ENCODE measurements at places on chromosomes 7 and 10.

GRCh38 chr10:52965509-52965908 lies 192.9 kb upstream of the MBL2 start:
- no peak for DNase-seq

DNA sequence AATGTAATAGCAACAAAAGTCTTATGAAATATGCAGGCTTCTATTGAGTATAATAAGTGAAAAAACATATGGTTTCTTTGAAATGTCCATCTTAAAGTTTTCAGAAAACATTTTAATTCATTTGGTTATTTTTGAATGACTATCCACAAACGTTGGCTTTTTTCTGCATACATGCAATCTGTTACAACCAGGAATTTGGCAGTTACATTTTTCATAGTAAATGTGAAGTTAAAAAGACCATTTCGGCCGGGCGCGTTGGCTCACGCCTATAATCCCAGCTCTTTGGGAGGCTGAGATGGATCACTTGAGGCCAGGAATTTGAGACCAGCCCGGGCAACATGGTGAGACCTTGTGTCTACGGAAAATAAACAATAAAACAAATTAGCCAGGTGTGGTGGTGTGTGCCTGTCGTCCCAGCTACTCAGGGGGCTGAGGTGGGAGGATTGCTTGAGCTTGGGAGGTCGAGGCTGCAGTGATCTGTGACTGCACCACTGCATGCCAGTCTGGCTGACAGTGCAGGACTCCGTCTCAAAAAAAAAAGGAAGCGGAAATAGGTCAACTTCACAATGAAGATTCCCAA lies 73.9 kb upstream of the NMT2 start:
- DNase-seq = no peak

- DNase-seq = no peak
These were observed 104.6 kb downstream of the INPP5A start for GRCh38 chr10:132641966-132642731.

GRCh38 chr10:8173866-8174243 lies 119.4 kb downstream of the GATA3 start:
- no peak for DNase-seq

GRCh38 chr7:154744256-154744860 lies 258.6 kb downstream of the PAXIP1 start:
- DNase-seq = no peak

DNA sequence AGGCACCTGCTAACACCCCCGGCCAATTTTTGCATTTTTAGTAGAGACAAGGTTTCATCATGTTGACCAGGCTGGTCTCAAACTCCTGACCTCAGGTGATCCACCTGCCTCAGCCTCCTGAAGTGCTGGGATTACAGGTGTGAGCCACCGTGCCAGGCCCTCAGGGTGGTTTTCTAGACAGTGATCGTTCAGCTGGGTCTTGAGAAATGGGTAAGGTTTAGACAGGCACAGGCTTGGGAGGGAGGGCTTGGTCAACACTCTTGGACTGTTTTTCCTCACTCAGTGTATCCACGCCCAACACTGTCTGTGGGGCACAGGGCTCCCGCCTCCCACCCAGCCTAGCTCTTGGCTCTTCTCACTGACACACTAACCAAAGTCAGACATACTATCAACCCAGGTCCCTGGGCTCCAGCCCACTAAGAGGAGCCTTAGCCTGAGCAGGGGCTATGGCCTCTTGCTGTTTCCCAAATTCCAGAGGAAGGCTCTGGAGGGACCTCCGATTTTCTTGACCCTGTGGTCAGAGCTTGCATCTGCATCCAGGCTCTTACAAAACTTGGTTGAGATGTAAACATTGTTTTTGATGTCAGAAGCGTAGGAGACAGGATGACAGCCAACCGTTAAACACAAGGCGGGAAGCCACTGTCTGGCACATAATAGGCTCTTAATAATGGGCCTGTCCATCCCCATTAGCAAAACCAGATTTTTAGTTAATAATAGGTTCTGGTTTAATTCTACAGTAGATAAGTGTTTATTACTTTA lies 143.9 kb downstream of the PRKAG2 start:
- DNase-seq = no peak

- DNase-seq = no peak
These were observed 327.3 kb downstream of the HTR7 start for GRCh38 chr10:90530521-90530920.

- no peak for DNase-seq
These were observed 6.9 kb upstream of the PFKFB3 start for GRCh38 chr10:6195846-6196245.

DNA sequence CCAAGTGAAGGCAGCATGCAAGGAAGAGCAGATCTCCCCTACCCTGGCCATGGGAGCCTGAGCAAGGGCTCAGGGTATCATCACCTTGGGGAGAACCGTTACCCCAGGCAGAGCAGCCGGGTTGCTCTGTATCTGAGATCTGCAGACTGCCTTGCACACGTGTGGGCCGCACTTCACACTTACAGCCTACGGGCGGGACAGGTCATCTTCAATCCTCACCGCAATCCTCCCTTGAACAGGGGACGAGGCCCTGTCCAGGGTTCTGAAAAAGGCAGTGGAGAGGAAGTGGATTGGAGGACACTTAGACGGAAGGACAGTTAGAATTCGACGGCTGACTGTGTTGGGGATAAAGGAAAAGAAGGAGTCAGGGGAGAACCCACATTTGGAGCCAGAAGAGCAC lies 51.4 kb downstream of the NPS start:
- DNase-seq = no peak

GRCh38 chr7:34787586-34787985 lies 129.6 kb downstream of the NPSR1 start:
- no peak for DNase-seq

DNA sequence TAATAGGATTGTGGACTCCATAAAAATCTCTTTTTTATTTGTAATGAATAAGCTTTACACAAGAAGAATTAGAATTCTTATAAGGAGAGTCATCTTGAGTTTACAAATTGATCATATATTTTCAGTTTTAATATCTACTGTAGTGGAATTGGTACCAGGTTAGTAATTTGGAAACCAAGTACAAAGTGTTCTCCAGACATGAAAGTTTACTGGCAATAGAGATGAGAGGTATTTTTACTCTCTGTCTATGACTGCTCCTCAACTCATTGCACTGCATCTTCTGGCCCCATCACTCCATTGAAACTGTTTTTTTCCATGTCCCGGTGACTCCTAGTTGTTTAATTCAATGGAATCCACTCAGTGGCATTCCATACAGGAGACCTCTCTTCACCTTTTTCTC lies 164.5 kb upstream of the SMIM30 start:
- DNase-seq = no peak

GRCh38 chr10:44369296-44369695 lies 15.6 kb downstream of the CXCL12 start:
- no peak for DNase-seq

DNA sequence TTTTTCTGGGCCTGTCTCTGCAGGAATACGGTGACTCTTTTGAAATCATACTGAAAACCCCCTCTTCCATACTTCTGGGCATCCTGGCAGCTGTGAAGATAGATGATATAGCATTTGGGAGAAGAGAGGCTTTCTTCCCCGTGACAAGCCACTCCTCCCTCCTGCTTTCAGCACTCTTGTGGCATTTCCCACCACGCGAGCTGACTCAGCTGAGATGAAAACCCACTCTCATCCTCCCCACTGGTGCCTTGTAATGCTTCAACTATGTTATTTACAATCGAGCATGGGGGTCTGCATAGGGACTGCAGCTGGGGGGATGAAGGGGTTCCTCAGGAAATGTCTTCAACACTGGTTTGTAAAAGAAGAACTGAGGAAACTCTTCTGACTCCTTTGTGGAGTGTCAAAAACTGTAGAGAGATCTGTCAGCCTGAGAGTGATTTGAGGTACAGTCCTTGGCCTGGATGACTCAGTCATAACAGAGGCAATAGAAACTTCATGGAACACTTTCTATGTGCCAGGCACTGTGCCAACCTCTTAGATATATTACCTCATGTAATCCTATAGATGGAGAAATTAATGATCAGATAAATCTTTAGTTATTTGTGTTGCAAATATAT lies 1.7 kb upstream of the TBATA start:
- no peak for DNase-seq

DNA sequence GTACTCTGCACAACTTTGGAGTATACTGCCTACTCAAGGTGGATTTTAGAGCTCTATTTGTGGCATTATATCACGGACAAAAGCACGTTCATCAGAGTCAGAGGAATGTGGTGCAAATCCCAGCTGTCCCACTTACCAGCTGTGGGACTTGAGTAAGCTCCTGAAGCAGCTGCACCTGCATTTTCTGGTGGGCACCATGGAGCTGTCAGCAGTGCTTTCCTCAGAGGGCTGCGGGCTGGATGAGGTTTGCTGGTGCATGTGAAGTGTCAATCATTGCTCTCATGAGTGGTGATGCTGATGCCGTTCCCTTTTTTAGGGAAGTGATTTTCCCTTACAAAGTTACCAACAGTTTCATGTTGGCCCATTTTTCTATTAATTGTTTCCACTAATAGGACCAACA lies 53.4 kb downstream of the EGFR start:
- no peak for DNase-seq

DNA sequence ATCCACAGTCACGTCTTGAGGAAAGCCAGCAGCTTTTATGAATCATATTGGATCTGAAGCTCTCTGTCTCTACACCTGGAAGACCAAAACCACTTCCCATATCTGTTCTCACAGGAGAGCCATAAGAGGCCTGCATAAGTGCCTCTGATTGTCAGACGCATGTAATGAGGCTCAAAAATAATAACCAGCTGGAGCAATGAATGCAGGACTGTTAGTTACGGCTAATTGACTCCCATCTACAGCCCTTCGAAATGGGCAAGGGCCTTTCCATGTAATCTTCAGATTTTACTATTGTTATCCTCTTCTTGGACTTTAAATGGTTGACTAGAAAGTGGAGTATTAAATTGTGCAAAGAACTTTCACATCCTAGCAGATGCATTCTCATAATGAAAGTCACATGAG lies 4.4 kb upstream of the SEMA3C start:
- DNase-seq = no peak

- no peak for DNase-seq
These were observed 294.7 kb downstream of the C7orf25 start for GRCh38 chr7:42617071-42617765.

DNA sequence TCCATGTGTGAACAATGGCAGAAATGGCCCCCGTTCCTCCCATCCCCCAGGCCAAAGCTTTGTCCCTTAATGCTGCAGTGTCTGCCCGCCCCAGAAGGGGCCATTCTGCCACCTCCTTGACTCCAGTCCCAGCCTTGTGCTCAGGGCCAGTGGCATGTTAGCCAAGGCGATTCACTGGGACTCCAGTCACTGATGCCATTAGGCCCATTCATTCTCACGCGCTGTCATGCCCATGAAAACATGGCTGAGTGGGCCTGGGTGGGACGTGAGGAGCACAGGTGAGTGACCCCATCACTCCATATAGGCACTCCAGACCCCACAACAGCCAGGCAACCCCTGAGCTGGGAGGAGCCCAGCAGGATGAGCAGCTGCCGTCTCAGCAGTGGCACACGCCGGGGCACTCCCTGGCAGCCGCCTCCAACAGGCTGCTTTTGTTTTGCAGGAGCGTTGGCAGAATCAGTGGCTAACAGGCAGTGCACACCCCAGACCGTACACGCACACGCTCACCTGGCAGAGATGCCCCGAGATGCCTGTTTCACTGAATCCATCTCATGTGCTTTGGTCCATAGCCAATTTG lies 79.5 kb downstream of the TCERG1L start:
- DNase-seq = no peak

- DNase-seq = no peak
These were observed 51.1 kb upstream of the GJD4 start for GRCh38 chr10:35554036-35554435.

DNA sequence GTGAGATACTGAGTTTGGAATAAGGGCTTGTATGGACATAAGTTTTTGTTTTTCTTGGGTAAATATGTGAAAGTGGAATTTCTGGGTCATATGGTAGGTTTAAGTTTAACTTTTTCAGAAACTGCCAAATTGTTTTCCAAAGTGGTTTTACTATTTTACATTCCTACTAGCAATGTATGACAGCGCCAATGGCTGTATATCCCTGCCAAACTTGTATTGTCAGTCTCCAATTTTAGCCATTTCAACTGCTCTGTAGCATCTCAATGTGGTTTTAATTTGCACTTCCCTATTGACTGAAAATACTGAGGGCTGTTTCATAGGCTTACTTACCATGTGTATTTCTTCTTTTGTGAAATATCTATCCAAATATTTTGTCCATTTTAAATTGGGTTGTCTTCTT lies 90.5 kb upstream of the ZNF32 start:
- no peak for DNase-seq

DNA sequence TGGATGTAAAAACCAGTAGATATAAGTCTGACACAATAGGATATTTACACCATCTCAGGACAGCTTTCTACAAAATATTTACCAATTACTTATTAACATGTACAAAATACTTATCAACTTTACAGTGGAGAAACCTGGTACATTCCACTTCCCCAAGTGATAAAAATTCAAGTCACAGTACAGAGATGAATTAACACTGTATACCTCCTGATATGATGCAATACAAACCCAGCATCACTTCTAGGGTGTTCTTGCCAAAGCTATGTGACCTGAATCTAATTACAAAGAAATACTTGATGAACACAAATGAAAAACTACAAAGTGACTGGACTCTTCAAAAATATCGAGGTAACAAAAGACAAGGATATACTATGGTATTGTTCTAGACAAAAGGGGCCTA lies 156.4 kb upstream of the FGFR2 start:
- no peak for DNase-seq

All from activated CD4-positive, alpha-beta T cell treated with anti-CD3 and anti-CD28 coated beads for 4 hours (primary cell).